ENCODE measurements at places on chromosomes 5 and 9.

DNA sequence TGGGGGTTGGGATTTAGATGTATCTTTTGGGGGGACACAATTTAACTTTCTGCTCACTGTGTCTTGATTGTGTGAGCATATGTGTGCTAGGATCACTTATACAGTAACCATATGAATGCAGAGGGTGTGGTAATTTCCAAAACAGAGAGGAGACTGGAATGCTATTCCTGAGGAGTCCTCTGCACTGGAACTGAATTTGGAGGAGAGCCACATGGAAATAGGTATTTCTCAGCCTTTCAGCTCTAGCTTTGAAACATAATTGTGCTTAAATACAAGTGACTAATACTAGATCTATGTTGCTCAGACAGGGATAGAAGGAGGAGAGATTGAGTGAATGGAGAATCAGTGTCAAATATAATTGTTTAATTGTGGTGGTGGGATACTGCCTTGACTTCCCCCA is 45.5 kb downstream of the FOCAD start:
- DNase-seq: no peak

DNA sequence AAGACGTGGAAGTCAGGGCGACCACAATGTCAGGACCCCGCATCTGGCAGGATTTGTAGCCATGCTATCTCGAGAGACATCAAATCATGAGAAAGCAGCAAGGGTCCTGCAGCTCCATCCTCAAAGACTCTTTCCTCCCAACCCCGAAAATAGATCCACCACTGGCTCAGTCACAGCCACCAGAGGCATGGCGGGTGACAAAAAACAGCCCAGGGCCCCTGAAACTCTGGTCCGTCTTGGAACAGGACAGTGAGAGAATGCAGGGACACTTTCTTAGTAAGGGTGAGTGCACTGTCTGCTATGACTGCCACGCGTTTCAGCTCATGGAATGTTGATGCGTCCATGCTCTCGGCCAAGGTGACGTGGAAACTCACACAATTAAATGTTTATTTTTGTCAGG is 220.9 kb downstream of the IRX2 start:
- no peak for DNase-seq

GRCh38 chr9:90142580-90142979 is 500.0 kb downstream of the DIRAS2 start:
- peak; percentile 95 for DNase-seq

- no peak for DNase-seq
Measured at GRCh38 chr5:142805339-142805738, 35.2 kb downstream of the ARHGAP26 start.

GRCh38 chr9:115469841-115470240 is 351.9 kb upstream of the TNC start:
- DNase-seq: no peak

DNA sequence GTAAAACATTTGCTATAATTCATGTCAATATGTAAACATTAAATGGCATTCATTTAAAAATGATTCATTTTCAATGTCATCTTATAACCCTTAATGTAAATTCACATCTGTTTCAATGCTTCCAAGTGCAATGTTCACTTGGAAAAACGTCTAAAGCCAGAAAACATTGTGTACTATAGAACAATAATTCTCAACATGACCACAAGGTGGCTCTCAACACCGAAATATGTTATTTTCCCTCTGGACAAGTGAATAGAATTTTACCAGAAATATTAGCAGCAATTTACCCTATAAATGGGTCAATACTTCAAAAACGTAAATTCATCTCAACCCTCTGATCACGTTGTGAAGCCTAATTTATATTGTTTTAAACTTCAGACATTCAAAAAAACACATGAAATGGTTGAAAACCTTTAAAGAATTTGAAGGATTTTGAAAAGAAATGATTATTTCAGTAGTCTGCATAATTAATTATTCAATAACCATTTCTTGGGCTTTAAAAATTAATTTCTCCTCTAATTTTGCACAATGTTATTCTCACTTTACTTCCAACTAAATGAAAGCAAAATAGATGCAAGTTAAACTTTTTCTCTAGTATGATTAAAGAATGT is 11.0 kb downstream of the CDH10 start:
- DNase-seq: peak; percentile 64

GRCh38 chr5:143064676-143065075 is 294.5 kb downstream of the ARHGAP26 start:
- no peak for DNase-seq

DNA sequence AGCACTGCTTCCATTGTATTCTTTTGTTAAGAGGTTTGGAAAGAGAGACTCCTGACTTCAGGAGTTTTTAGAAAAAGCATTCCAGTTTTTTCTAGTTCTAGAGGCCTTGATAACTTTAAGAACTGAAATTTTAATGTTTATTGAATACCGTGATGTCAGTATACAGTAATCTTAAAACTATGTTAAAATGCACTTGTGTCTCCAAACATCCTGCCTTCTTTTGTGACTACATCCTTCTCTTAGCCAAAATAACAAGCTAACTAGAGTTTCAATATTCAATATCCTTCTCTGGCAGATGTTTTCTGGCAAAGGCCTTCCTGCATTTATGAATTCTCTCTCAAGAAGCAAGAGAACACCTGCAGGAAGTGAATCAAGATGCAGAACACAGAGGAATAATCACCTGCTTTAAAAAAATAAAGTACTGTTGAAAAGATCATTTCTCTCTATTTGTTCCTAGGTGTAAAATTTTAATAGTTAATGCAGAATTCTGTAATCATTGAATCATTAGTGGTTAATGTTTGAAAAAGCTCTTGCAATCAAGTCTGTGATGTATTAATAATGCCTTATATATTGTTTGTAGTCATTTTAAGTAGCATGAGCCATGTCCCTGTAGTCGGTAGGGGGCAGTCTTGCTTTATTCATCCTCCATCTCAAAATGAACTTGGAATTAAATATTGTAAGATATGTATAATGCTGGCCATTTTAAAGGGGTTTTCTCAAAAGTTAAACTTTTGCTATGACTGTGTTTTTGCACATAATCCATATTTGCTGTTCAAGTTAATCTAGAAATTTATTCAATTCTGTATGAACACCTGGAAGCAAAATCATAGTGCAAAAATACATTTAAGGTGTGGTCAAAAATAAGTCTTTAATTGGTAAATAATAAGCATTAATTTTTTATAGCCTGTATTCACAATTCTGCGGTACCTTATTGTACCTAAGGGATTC is 43.1 kb downstream of the NDFIP1 start:
- peak; percentile 71 for DNase-seq

DNA sequence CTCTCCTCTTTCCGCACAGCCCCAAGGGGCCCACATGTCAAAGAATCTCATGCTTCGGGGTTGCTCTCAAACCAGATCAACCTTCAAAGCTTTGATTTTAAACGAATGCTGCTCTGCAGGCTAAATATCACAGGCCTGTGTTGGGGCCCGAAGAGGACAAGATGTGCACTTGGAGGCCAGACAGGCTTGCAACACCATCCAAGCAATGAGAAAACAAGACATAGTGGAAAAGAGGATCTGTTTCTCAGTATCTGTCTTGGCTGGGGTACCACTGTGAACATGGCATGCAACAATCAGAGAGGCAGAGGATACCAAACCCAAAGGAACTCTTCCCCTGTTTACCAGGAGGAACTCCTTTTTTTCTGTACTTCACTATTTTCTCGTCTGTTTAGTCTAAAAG is 321.8 kb downstream of the SLIT3 start:
- DNase-seq: no peak

DNA sequence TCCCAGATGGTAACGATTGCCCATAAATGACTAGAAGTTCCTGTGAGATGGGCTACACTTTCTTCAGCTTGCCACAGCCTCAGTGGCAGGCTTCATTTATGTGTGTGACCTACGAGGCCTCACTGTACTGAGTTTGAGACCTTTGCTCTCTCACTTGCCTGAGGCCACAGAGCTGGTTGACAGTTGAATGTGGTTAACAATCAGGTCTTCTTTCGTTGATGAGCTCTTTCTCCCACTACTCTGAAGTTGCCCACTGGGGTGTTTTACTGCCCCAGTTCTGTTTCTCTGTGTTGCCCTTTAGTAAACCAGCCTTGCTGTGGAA is 70.5 kb downstream of the CYFIP2 start:
- no peak for DNase-seq

GRCh38 chr9:131562032-131562959 is 17.0 kb downstream of the PRRT1B start:
- DNase-seq: no peak
